ENCODE measurements at places on chromosomes 6 and 20.

GRCh38 chr6:135640449-135641111 lies 143.0 kb upstream of the AHI1 start:
- DNase-seq = no peak

DNA sequence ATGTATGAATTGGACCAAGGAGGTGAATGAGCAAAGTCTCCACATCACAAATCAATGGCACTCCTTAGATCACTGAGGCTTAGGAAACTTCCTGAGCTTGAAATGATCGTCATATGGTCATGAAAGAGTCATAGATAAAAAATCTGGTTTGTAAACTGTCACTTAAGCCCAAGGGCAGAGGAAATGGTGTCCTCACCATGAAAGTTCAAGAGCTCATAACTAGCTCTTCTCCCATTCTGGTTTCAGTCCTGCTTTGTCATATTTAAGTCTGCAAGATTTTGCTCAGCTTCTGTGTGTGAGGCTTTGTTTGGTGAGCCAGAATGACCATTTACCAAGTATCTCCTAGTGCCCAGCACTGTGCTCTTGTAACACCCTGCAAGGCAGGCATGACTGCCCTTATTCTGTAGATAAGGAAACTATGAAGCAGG lies 60.5 kb downstream of the GJA10 start:
- DNase-seq = peak; percentile 83

DNA sequence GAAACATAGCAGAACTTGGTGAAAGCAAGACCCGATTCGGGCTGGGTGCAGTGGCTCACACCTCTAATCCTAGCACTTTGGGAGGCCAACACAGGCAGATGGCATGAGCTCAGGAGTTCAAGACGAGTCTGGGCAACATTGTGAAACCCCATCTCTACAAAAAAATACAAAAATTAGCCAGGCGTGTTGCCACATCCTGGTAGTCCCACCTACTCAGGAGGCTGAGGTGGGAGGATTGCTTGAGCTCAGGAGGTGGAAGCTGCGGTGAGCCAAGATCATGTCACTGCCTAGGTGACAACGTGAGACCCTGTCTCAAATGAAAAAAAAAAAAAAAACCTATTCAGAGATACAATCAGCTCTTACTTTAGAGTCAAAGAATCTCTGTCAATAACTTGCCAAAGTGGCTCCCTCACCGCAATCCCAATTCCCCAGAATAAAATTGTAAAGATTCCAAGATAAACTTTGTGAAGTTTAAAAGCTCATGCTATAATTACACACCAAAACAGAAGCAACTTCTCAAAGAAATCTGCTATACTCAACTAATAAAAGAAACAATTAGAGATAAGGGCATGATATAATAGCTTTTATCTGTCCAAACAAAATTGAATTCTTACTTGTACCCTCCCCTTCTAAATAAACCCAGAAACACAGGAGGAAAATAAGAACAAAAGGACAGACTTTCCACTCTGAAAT lies 33.6 kb downstream of the CDK19 start:
- DNase-seq = no peak

- no peak for DNase-seq
Measured at GRCh38 chr6:11414176-11414963, 123.2 kb upstream of the TMEM170B start.

DNA sequence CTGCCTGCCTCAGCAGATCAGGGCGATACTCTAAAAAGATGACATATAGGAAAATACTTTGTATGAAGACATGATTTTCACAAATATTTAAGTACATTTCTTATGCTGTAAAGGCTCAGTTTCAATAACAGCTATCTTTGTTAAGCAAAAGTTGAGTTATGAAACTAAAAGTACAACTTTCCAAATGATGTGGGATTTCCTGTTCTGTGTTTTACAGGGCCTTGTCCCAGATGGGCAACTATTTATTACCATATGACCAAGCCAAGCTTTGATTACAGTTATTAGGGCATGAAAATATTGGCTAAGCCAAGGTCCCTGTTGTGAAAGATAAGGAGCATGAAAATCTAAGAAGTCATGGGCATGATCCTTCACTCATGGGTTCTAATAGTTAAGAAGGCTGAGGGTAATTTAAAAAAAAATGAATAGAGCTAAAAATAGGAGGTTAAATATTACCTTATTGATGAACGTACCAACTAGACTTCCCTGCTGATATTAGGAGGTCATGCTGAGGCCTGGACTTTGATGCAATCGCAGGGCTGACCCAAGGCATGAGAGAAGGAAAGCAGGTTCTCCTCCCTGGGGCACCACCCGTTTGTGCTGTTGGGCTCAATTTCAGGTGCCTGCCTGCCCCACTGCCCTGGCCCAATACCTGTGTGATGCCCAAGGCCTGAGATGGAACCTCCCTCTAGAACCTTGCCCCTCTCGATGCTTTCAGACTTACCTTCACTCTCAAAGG lies 294.4 kb upstream of the PRDM1 start:
- no peak for DNase-seq

GRCh38 chr20:41248368-41249024 lies 69.0 kb downstream of the ZHX3 start:
- DNase-seq = peak; percentile 45

- DNase-seq = no peak
Measured at GRCh38 chr6:27770724-27771123, 141.5 kb downstream of the OR2B2 start.

DNA sequence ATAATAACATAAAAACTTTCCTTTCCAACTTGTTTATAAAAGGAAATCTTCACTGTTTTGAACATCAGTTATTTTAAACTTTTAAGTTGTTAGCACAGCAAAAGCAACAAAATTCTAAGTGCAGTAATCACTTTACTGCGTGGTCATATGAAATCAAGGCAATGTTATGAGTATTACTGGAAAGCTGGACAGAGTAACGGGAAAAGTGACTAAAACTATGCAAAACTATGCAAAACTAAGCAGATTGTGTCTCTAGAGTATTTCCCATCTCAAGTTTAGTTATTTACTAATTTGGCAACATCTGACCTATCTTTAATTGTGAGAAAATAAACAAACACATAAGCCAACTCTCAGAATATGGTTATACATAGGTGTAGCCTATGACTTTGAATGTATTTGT lies 10.9 kb upstream of the ANKEF1 start:
- DNase-seq = no peak

DNA sequence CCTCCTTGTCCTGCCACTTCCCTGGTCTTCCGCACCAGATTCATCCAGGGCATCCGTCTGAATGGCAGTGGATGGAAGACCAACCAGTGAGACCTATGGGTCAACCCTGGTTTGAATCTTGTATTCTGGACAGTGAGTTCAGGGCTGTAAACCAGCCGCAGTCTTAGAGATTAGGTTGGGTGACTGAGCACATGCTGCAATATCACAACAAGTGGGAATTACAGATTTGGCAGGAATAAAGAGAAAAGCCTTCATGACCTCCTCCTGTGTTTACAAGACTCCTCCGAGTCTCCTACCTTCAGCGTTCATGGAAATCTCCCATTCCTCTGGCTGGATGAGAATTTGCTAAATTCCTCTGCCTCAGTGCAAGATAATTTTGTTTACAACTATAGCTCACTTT lies 9.9 kb downstream of the ECI2 start:
- no peak for DNase-seq

- DNase-seq = no peak
Measured at GRCh38 chr6:3076320-3076719, 8.0 kb downstream of the RIPK1 start.

DNA sequence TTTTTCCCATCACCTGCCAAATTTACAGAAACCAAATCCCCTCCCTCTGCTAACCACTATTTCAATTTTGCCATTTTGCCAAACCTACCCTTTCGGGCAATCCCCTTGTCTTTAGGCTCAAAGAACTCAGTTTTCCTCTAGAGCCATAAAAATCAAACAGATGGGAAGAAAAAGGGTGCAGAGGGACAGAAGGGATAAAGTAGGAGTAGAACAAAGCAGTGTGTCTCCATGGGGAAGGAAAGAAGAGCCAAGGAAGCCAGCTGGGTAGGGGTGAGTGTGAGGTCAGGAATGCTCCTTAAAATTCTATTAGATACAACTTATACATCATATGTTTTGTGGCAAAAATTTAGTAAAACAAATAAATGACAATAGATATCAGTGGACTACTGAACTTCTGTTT lies 316.5 kb downstream of the BTBD9 start:
- DNase-seq = no peak

GRCh38 chr20:47740862-47741184 lies 44.5 kb downstream of the SULF2 start:
- DNase-seq = no peak

DNA sequence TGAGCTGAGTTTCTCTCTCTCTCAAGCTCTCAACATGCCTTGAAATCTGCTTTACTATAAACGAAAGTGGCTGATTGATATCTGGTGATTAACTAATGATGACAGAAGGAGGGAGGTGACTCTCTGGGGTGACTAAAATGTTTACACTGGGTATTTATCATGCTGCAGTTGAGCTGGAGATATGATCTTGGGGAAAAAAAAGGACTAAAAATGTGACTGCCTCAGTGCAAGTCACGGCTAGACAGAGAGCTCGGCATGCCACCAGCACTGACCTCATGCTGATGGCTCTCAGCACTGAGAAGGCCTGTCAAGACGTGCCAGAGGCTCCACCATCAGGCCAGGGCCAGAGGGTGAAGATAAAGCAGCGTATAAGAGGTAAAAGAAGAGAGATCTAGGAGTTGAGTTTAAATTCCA lies 103.1 kb upstream of the SPACA1 start:
- DNase-seq = peak; percentile 39

- DNase-seq = no peak
Measured at GRCh38 chr6:135195041-135195440, 13.9 kb downstream of the MYB start.

- DNase-seq = no peak
Measured at GRCh38 chr6:118704915-118705314, 53.5 kb upstream of the CEP85L start.

DNA sequence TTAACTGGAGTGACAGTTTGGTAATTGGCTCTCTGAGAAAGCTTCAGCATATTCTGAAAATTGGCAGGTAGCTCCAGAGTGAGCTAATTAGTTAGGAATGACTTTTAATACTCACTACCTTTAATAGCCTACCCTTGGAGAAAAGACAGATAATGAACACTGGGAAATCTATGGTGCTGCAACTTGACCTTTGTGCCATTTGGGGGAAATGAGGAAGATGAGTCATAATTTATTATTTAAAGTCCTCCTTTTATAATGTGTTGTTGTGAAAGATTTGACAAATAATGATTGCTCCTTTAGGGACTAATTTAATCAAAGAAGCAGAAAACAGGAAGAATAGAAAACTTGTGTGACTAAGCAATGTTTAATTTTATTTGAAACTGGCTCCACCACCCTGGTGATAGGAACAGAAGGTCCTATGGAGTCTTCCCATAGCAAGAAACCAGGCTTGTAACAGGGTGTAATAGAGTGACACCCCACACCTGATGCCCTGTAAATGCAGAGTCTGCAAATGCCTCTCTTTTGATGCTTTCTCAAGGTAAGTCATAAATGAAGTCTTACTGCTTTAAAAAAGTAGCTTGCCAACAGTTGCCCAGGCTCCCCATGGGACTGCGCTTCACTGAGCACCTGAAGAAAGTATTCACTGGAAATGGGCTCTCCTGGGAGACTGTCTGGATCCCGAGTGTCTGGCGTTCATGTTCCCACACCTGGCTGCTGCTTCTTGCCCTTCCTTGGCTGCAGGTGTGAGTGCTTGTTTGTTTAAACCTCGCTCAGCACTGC lies 134.4 kb downstream of the LRRC1 start:
- no peak for DNase-seq

GRCh38 chr20:21820688-21821087 lies 115.2 kb downstream of the PAX1 start:
- no peak for DNase-seq

- DNase-seq = no peak
Measured at GRCh38 chr6:134730013-134730412, 219.9 kb downstream of the ALDH8A1 start.

DNA sequence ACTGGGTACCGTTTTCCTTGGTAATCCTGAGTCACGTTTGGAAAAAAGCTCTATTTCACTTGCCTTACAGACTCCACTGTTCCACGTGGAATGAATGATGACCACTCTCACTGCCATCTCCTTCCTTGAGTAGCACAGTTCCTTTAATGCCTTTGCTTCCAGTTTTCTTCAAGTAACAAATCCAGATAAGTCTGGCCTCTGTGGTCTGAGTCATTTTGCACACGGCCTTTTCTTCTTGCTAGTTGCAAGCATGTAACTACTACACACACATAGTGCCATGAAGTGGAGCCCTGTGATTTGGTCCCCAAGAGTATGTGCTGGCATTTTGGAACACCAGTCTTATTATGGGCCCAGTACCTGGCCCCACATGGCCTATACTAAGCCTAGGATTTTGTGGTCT lies 182.8 kb downstream of the SASH1 start:
- DNase-seq = peak; percentile 91

- no peak for DNase-seq
Measured at GRCh38 chr20:59146780-59147565, 16.6 kb upstream of the ZNF831 start.

GRCh38 chr20:34472246-34472925 lies 43.8 kb upstream of the DYNLRB1 start:
- peak; percentile 64 for DNase-seq

DNA sequence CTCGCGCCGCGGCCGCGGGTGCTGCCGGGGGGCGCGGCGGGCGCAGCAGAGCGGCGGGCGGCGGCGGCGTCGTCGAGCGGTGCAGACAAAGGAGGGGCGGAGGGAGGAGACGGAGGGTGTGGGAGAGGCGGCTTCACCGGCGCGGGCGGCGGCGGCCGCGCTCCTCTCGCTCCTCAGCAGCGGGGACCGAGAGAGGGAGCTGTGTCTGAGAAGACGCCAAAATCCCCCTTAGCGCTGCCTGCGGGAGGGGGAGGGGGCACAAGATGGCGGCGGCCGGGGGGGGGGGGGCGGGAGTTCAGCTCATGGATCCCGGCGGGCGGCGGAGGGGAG lies 296 bp downstream of the ADNP start:
- DNase-seq = no peak

- DNase-seq = no peak
Measured at GRCh38 chr20:47429409-47429808, 72.3 kb upstream of the NCOA3 start.

DNA sequence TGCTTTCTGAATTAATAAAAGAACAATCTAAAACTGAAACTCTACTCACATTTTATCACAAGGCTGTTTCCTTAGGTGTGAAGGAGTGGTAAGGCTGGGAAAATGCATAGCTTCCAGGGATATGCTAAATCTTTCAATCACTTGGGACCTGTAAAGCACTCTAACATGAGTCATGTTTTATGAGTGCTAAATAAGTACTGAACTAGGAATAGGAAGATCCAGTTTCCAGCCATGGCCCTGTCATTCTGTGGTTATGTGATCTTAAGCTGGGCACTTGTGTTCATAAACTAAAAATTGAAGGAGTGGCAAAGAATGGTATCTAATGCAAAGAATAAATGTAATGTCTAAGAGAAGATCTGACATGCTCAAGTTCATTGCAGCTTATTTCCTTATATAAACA lies 6.1 kb upstream of the TMEM200A start:
- DNase-seq = peak; percentile 63

GRCh38 chr6:158158748-158159147 lies 9.3 kb downstream of the SERAC1 start:
- no peak for DNase-seq

DNA sequence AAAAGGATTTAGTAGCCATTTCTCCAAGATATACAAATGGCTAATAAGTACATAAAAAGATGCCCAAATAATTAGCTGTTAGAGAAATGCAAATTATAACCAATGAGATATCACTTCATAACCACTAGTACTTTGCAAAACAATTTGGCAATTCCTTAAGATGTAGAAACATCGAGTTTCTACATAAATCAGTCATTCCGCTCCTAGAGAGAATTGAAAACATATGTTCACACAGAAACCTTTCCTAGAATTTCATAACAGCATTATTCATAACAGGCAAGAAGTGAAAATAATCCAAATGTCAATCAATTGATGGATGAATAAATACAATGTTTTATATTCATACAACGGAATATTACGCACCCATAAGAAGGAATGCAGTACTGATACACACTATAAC lies 20.5 kb upstream of the NT5E start:
- DNase-seq = no peak
